ENCODE measurements at places on chromosomes 16 and 17. TPM values are rescaled to one million over a fixed set of nuclear protein-coding genes. Genes with fewer than 3 reads are reported as not detected.
A peak's percentile ranks its signal among the peaks of the same experiment; 100 is the strongest.

The KCNJ18 gene
- total RNA-seq: not detected

The MGRN1 gene
- 61.3 TPM for total RNA-seq

The PRRT2 gene
- 0.96 TPM for total RNA-seq

The ZFP3 gene
- not detected for total RNA-seq

The TBX4 gene
- not detected for total RNA-seq

The PPM1E gene
- 0.54 TPM for total RNA-seq

The EVI2B gene
- 3.8 TPM for total RNA-seq

The GP1BA gene
- total RNA-seq: not detected

DNA sequence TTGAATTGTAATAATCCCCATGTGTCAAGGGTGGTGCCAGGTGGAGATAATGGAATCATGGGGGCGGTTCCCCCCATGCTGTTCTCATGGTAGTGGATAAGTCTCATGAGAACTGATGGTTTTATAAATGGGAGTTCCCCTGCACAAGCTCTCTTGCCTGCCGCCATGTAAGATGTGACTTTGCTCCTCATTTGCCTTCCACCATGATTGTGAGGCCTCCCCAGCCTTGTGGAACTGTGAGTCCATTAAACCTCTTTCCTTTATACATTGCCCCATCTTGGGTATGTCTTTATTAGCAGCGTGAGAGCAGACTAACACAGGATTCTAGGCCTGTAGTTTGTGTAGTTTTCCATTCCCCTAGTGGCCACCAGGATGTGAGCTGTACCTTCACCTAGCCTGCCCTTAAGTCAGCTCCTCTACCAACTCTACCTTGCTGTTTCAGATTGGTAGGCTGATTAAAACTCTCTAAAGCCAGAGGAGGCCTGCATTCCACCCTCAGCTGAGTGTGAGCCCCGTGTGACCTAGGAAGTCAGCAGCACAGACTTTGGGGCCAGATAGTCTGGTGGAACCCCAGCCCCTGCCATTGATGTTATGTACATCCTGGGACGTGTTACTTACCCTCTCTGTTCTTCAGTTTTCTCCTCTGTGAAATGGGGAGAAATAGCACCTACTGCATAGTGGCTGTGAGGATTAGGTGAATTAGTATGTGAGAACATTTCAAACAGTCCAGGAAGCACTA is 252.4 kb upstream of the CACNG5 start:
- DNase-seq: no peak
- H3K4me3 ChIP-seq: no peak overlapping the region
- peaks cover 6% of the 10 kb centered on the region for H3K4me1 ChIP-seq
- no peak overlapping the region for H3K27ac ChIP-seq

- H3K36me3 ChIP-seq: no peaks in the 10 kb centered on the region
- no peak for DNase-seq
- H3K4me3 ChIP-seq: no peak overlapping the region
Measured at GRCh38 chr17:81414756-81415516, 19.7 kb downstream of the BAHCC1 start.

- no peak for DNase-seq
- H3K27me3 ChIP-seq: no peaks in the 10 kb centered on the region
- H3K27ac ChIP-seq: no peak overlapping the region
- H3K4me3 ChIP-seq: no peak overlapping the region
- H3K4me1 ChIP-seq: no peaks in the 10 kb centered on the region
- H3K36me3 ChIP-seq: no peaks in the 10 kb centered on the region
Measured at GRCh38 chr16:772959-773358, 12.4 kb downstream of the MSLN start.

DNA sequence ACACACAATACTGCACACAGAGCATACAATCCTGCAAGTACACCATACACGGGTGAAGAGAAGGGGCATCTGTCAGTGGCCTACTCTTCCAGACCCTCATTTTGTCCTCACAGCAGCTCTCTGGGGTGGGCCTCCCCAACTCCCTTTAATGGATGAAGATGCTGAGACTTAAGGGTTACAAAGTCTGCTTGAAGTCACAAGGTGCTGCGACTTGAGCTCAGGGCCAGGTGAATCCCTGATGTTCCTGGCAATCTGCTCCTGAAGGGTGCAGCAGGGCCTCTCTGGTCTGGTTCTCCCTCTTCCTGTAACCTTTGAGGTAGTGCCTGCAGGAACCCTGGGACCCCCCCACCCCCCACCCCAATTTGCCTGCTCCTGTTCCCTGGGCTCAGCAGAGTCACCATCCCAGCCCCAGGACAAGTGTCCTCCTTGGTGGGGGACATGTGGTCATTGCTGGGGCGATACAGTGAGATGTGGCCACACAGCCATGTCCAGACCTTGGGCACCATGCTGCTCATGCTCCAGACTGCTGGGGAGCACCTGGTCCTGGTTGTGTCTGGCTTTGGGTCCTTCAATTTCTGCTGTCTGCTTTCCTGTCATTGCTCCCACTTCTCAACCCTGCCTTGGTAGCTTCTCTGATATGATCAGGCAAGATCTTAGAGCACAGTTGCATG is 107.5 kb downstream of the METRNL start:
- no peaks in the 10 kb centered on the region for H3K4me1 ChIP-seq
- no peaks in the 10 kb centered on the region for H3K36me3 ChIP-seq
- peaks cover 36% of the 10 kb centered on the region for H3K27me3 ChIP-seq
- no peak for DNase-seq
- H3K27ac ChIP-seq: no peak overlapping the region
- no peak overlapping the region for H3K4me3 ChIP-seq

- peaks cover 10% of the 10 kb centered on the region for H3K4me1 ChIP-seq
- H3K27ac ChIP-seq: peak overlapping the region; percentile 88
- peaks cover 58% of the 10 kb centered on the region for H3K36me3 ChIP-seq
- DNase-seq: no peak
- H3K27me3 ChIP-seq: no peaks in the 10 kb centered on the region
Measured at GRCh38 chr17:37429453-37429852, 22.8 kb downstream of the TADA2A start.

DNA sequence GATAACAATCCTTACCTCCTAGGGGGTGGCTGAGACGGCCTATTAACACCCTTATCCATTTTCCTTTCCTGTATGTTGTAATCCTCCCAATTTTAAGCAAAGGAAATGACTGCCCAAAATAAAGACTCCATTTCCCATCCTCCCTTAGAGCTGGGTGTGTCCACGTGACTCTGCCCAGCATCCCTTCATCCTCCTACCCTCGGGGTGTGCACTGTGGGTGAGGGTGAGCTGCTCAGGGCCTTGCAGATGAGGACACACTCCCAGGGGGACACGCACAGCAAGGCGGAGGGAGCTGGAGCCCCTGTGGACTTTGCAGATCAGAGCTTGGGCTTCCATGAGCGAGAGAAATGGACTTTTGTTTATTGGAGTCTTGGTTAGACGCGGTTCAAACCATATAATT is 186.8 kb downstream of the IRF8 start:
- no peaks in the 10 kb centered on the region for H3K36me3 ChIP-seq
- DNase-seq: no peak

- no peak overlapping the region for H3K4me3 ChIP-seq
- peaks cover 12% of the 10 kb centered on the region for H3K36me3 ChIP-seq
- H3K4me1 ChIP-seq: peaks cover 34% of the 10 kb centered on the region
- peak; percentile 65 for DNase-seq
- H3K27me3 ChIP-seq: no peaks in the 10 kb centered on the region
- no peak overlapping the region for H3K27ac ChIP-seq
Measured at GRCh38 chr17:41538565-41538991, 10.5 kb upstream of the KRT19 start.

DNA sequence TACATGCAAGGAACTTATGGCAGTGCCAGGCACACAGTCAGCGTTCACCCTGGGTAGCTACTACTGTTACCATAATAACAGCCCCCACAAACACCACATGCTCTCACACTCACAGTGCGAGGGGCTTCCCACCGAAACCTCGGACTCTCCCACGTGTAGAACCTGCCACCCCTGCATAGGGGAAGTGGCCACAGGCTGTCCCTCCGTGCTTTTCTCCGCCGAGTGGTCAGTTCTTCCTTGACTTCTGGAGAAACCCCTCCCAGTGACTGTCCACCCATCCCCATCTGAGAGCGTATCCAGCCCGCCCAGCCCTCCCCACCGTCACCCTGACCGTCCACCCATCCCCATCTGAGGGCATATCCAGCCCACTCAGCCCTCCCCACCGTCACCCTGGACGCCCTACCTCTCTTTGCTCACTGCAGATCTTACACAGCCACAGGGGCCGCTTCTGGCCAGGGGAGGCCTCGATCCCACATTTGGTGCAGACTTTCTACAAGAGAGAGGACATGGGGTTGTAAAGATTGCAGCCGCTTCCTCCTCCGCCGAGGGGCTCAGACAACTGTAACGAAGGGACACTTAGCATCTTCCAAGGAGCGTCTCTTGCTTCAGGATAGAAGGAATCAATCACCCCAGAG is 71.1 kb downstream of the RPH3AL start:
- H3K27me3 ChIP-seq: peaks cover 27% of the 10 kb centered on the region
- H3K4me1 ChIP-seq: no peaks in the 10 kb centered on the region
- no peak for DNase-seq
- no peak overlapping the region for H3K27ac ChIP-seq
- H3K4me3 ChIP-seq: no peak overlapping the region

GRCh38 chr17:60545465-60546191 is 19.6 kb upstream of the APPBP2 start:
- no peaks in the 10 kb centered on the region for H3K4me1 ChIP-seq
- peaks cover 5% of the 10 kb centered on the region for H3K36me3 ChIP-seq
- H3K4me3 ChIP-seq: no peak overlapping the region
- no peak overlapping the region for H3K27ac ChIP-seq
- DNase-seq: no peak

GRCh38 chr17:45172541-45173286 is 11.0 kb downstream of the HEXIM2 start:
- H3K4me1 ChIP-seq: peaks cover 26% of the 10 kb centered on the region
- H3K36me3 ChIP-seq: no peaks in the 10 kb centered on the region
- DNase-seq: peak; percentile 98
- H3K27ac ChIP-seq: peak overlapping the region; percentile 99
- no peaks in the 10 kb centered on the region for H3K27me3 ChIP-seq

DNA sequence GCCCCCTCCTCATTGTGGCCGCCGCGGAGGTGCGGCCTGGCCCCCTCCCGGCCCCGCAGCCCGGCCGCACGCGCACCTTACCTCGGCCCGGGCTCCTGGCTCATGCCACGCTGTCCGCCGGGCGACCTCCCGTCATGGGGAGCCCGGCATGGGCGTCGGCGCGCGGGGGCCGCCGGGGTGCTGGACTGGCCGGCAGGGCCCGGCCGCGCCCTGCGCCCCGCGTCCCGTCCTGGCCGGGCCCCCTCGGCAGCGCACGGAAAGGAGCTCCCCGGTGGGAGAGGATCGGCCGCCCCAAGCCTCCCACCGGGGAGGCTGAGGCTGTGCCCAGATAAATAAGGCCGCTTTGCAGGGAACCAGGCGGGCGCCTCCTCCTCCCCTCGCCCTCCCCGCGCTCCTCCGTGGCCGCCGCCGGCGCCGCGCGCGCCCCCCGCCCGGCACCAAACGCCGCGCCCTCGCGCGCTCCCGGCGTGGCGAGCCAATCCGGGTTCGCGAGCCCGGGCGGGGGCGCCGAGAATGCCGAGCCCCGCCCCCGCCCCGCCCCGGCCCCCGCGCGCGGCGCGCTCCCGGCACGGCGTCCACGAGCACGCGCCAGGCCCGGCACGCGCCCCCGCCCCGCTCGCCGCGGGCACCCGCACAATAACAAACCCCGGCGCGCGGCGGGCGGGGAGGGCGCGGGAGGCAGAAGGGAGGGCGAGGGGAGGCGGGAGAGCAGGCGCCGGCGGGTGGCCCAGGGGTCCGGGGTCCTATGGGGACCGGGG is at the start of gene FBXL16:
Gene FBXL16, minus strand, starts transcription at position 371 of the 758 bp plus-strand sequence. CDS start 8,396 bp downstream, outside the sequence.
- peak within 1 kb of the TSS; percentile 67 for H3K27ac ChIP-seq
- no peaks in the 10 kb centered on the region for H3K27me3 ChIP-seq
- peak; percentile 63 for DNase-seq
- peaks cover 15% of the 10 kb centered on the region for H3K36me3 ChIP-seq
- H3K4me1 ChIP-seq: peaks cover 17% of the 10 kb centered on the region

DNA sequence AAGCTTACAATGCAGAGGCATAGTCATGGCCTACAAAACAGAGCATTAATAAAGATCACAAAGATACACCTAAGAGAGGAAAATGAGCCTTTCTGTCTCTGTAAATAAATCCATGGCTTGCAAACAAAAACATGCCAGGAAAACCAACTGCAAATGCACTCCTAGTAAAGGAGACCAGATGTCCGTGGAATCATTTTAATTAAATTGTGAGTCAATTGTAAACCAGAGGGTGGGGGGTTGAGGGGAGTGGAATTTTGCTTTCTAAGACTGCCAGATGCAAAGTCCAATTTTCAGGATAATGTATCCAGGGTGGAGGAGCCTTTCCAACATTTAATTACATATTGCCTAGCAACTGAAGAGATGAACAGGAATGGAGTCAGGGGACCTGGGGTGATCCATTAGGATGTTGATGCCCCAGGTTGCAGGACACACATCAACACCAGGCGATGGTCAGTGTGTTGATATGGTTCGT is 390.3 kb upstream of the CCL2 start:
- H3K36me3 ChIP-seq: no peaks in the 10 kb centered on the region
- H3K4me3 ChIP-seq: no peak overlapping the region
- H3K27ac ChIP-seq: no peak overlapping the region
- no peak for DNase-seq
- H3K27me3 ChIP-seq: no peaks in the 10 kb centered on the region
- no peaks in the 10 kb centered on the region for H3K4me1 ChIP-seq

- H3K36me3 ChIP-seq: no peaks in the 10 kb centered on the region
- DNase-seq: no peak
- no peak overlapping the region for H3K4me3 ChIP-seq
- peaks cover 6% of the 10 kb centered on the region for H3K4me1 ChIP-seq
Measured at GRCh38 chr16:2856686-2857450, 1.1 kb downstream of the PRSS22 start.

- no peak overlapping the region for H3K27ac ChIP-seq
- DNase-seq: no peak
- peaks cover 43% of the 10 kb centered on the region for H3K36me3 ChIP-seq
- no peaks in the 10 kb centered on the region for H3K4me1 ChIP-seq
Measured at GRCh38 chr16:3485821-3486505, 9.3 kb downstream of the C16orf90 start.

- H3K27me3 ChIP-seq: no peaks in the 10 kb centered on the region
- H3K27ac ChIP-seq: peak overlapping the region; percentile 66
- H3K4me3 ChIP-seq: peak overlapping the region; percentile 14
- H3K4me1 ChIP-seq: peaks cover 32% of the 10 kb centered on the region
- DNase-seq: peak; percentile 87
Measured at GRCh38 chr17:31067691-31068184, 27.0 kb upstream of the NF1 start.

- H3K4me1 ChIP-seq: no peaks in the 10 kb centered on the region
- no peak for DNase-seq
- peaks cover 10% of the 10 kb centered on the region for H3K36me3 ChIP-seq
- no peaks in the 10 kb centered on the region for H3K27me3 ChIP-seq
- no peak overlapping the region for H3K4me3 ChIP-seq
- no peak overlapping the region for H3K27ac ChIP-seq
Measured at GRCh38 chr17:1035546-1036170, 38.7 kb downstream of the TIMM22 start.

- no peak for DNase-seq
- H3K27ac ChIP-seq: no peak overlapping the region
- peaks cover 27% of the 10 kb centered on the region for H3K4me1 ChIP-seq
- H3K36me3 ChIP-seq: peaks cover 6% of the 10 kb centered on the region
Measured at GRCh38 chr17:17988427-17988945, 15.8 kb downstream of the DRC3 start.

- H3K27ac ChIP-seq: no peak overlapping the region
- H3K36me3 ChIP-seq: no peaks in the 10 kb centered on the region
- peak; percentile 5 for DNase-seq
- H3K4me1 ChIP-seq: no peaks in the 10 kb centered on the region
Measured at GRCh38 chr17:15048381-15048780, 216.7 kb downstream of the PMP22 start.

- peaks cover 23% of the 10 kb centered on the region for H3K36me3 ChIP-seq
- H3K4me1 ChIP-seq: peaks cover 38% of the 10 kb centered on the region
- no peak for DNase-seq
- peak overlapping the region; percentile 77 for H3K27ac ChIP-seq
- H3K27me3 ChIP-seq: no peaks in the 10 kb centered on the region
Measured at GRCh38 chr17:29709866-29710519, 87.3 kb upstream of the CORO6 start.

Measured in MCF 10A (cell line).